Cardiac septum (tissue), 1 donor: ENCODE measurements at places on chromosomes 7 and 10.
A peak's percentile ranks its signal among the peaks of the same experiment; 100 is the strongest.

DNA sequence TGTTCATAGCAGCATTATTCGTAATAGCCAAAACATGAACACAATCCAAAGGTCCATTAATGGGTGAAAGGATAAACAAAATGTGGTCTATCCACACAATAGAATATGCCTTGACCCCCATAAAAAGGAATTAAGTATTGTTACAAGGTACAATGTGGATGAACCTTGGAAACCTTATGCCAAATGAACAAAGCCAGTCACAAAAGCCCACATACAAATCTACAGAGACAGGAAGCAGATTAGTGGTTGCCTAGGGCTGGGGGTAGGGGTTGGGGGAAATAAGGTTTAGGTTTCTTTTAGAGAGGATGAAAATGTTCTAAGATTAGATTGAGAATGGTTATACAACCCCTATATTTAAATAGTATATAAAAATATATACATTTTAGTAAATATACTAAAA, 34.8 kb downstream of the PIP4K2A start:
- no peak for DNase-seq

GRCh38 chr7:18361756-18362155, 133.8 kb upstream of the HDAC9 start:
- no peak for DNase-seq

DNA sequence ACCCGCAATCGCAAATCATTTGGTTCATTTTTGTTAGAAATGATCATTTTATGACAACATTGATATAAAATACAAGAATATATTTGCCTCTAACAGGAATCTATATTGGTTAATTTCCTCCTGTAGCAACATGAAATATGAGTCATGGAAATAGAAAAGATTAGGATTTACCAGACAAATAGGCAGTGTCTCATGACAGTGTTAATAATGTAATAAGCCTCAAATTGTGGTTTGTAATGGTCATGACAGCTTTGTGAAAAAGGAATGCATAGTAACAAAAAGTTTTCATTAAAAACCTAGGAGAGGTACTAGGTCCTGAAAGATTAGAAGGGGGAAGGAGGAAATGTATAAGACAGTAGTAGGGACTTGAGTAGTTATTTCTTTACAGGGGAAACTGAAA, 7.9 kb upstream of the SLK start:
- DNase-seq = no peak

- no peak for DNase-seq
Measured at GRCh38 chr10:127815147-127815546, 77.6 kb downstream of the CLRN3 start.

DNA sequence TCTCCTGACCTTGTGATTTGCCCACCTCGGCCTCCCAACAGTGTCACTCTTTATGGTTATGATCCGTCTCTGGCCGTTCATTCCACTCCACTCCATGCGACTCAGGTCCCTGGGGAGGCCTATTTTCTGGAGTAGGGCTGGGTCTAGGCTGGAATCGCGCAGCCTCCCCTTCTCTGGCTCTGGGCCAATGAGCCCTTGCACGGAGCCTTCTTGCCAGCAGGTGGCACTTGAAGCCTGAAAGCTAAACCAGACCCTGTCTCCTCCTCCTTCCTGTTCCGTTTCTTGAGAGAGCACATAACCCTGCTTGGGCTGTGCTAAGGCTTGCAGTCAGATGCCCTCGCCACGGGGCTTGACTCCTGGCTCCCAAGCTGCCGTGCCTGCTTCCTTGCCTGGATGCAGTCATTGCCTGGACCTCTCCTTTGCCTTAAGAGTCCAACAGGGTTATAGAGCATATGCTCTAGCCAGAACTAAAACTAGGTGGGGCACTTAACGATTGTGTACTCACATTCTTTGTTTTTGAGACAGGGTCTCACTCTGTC, 9.6 kb upstream of the DNAJB12 start:
- DNase-seq = peak; percentile 95

DNA sequence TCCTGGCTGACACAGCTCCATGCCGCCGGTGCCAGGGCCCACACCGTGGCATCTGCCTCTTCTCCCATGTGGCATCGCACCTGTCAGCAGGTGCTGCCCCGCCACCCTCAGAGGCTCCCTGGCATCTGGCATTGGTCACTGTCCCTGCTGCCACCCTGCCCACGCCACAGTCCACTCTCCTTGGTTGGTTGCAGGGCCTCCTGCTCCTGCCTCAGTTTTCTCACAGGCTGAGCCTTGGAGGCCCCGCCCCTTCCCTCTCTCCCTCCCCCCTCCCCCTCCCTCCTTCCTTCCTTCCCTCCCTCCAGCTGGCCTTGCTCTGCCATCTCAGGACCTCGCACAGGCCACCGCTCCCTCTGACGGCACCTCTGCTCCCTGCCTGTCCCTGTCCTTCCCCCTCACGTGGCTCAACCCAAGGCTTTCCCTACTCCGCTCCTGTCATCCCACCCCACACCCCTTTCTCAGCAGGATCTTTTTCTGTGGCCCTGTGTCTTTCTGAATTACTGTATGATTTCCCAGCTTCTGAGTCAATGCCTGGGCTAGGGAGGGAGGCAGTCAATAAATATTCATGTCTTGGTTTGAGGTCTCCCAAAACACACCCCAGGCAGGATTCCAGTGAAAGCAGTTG, 87.4 kb downstream of the INPP5A start:
- peak; percentile 63 for DNase-seq

GRCh38 chr7:351256-351655, 61.3 kb downstream of the FOXL3 start:
- DNase-seq = no peak

DNA sequence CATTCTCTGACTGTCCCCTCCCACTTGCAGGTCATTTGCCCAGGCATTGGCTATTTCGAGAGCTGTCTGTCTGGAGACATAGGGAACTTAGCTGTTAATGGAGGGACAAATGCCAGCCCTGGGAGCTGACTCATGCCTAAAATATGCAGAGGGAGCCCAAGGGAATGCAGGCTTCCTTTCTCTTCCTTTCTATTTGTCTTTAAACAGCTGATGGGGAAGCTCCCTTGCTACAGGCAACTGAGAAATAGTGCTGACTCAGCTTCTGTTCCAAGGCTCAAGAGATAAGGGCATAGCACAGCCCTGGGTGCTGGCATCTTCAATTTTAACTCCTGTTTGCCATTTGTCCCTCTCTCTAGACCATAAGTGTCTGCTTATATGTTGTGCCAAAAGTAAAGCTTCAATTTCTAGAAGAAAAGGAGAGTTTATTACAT, 82.7 kb upstream of the C1GALT1 start:
- peak; percentile 81 for DNase-seq

DNA sequence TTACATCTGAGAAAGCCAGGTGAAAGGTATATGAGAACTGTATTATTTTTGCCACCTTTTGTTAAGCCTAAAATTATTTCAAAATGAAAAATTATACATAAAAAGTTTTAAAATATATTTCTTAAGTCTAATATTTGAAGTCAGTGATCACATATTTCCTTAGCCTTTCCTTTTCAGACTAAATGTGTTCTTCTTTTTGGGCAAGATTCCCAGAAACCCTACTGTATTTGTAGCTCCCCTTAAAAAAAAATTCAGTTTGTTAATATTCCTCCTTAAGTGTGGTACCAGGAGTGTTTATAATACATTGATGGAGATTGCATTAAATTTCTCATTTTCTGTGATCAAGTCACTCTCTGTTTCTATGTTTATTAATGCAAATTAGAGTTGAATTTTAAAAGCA, 22.8 kb downstream of the DNAJC1 start:
- no peak for DNase-seq

- DNase-seq = no peak
Measured at GRCh38 chr7:103396471-103396870, 49.0 kb downstream of the PSMC2 start.

DNA sequence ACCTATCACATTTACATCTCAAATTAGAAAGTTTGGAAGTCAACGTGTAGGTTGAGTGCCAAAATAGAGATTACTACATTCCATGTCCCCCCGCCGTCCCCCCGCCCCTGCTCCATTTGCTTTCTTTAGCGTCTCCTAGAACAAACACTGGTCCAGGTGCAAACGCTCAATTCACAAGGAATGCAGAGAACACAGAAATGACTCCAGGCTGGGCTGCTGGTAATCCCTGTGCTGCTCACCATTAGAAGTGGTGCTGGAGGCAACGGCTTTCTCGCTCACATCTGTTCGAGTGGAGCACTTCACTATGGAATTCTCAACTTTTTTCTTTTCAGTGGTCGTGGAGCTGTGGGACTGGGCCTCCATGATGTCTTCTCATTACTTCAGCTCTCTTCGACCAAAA, 14.1 kb downstream of the GLI3 start:
- DNase-seq = no peak
